CD4-positive, alpha-beta T cell treated with Interleukin-15 for 1 hour (primary cell): ENCODE measurements at places on chromosomes 7 and 10.

DNA sequence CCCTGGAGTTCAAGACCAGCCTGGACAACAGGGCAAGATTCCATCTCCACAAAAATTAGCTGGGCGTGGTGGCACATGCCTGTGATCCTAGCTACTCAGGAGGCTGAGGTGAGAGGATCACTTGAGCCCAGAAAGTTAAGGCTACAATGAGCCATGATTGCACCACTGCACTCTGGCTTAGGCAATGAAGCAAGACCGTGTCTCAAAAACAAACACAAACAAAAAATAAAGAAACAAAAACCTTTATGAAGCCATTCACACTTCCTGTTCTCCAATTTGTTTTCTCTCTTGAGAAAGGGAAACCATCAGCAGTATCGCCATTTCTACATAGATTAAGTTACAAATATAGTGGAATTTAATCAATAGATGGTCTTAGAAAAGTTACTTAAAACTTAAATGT is 19.8 kb downstream of the YME1L1 start:
- DNase-seq, result no peak

- no peak for DNase-seq
Observed at GRCh38 chr7:111730476-111731300, 168.4 kb upstream of the IMMP2L start.

DNA sequence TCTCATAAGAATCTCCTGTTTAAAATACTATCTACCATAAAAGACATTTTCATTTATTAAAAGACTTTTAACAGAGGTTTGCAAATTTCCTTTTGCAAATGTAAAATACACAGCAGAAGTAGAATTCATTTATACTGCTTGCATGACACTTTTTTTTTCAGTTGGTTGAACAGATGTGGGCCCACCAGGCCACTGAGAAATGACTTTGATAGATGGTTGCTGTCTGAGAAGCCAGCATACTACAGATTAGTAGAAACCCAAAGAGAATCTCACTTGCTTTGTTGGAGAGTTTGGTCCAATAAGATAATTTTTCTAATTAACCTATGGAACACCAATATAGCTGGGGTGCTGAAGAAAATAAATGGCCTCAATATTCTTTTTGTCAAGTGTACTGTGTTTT is 66.3 kb downstream of the PHF14 start:
- no peak for DNase-seq

DNA sequence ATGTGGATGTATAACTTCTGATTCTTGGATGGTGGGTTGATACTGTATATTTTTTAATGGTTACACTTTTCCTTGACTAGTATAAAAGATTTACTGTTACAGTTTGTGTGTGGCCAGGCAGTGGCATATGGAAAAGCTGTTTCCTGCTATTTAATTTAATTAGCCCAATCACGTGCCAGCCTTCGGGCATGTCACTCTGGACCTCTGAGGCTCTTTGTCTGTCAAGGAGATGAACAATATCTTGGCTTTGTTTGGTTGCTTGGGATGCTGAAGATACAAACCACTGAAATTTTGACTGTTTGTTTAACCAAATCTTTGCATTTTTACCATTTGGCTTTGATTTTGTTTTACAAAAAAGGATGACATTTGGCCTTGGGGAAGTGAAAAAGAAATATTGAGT is 185.0 kb downstream of the HDAC9 start:
- no peak for DNase-seq

GRCh38 chr7:47088329-47089067 is 493.4 kb downstream of the TNS3 start:
- no peak for DNase-seq

DNA sequence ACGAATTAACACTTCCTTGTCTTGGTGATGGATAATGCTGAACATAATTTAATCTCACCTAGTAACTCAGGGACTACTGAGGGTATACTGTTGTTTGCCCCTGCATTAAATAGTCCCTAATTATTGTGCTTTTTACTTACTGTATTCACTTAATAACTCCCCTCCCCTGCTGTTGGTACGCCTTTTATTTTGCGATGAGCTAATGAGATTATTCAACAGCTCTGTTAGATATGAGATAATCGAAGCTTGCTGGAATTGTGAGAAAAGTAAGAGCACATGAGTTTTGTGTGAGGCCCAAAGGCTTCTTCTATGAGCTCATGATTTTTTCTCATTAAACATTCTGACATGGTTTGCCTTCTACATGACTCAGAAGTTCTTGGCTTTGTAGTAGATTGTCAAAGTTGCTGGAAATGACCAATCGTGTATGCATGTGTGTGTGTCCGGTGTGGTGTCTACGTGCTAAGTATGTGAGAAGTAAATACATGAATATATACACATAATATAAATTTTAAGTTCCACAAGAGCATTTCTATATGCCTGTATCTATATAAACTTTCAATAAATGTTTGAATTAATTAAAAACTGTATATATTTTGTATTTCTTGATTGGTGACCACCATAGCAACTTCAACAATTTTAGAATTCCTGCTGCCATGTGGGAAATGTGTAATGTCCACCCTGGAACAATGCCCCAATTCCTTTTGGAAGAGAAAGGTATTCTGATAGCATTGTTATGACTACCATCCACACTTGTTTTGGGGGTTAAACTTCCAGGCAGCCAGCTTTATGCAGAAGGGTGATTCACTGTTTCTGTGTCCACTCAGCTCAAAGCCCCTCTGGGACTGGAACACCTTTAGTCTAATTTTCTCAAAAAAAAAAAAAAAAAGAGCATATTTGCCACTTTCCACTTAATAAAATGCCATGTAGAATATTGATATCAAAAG is 106.2 kb downstream of the SAMD9 start:
- no peak for DNase-seq

- DNase-seq, result no peak
Observed at GRCh38 chr10:11830836-11831519, 7.8 kb downstream of the PROSER2 start.

DNA sequence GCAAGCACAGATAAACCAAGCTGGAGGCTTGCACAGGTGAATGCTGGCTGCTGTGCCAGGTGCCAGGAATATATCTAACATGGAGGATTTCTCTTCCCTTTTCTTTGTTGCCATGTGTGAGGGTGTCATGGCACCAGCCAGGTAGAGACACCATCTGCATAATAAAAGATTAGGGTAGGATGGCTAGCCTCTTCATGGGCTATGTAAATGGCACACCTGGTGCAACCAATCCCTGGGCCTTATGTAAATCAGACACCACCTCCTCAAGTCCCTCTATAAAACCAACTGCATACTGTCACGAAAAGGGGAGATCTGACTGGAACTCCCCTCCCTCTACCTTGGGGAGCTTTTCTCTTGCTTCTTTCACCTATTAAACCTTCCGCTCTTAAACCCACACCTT is 322.5 kb upstream of the POM121L12 start:
- no peak for DNase-seq

DNA sequence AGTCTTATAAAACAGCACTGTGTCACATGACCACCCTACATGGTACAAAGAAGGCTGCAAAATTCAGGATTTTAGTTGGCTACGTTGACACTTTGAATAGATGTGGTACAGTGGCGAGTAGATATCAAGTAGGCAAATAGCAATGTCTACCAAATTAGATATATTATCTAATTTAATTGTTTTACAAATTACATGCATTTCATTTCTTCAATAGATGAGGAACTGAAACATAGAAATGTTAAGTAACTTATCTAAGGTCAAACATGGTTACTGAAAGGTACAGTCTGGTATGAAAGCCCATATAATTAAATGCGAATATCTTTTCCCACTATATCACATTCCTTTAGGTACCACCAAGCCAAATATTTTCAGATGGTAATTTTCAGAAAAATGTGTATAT is 972.2 kb downstream of the NRG3 start:
- no peak for DNase-seq

GRCh38 chr10:60098677-60099601 is 192.6 kb upstream of the CCDC6 start:
- DNase-seq, result no peak

DNA sequence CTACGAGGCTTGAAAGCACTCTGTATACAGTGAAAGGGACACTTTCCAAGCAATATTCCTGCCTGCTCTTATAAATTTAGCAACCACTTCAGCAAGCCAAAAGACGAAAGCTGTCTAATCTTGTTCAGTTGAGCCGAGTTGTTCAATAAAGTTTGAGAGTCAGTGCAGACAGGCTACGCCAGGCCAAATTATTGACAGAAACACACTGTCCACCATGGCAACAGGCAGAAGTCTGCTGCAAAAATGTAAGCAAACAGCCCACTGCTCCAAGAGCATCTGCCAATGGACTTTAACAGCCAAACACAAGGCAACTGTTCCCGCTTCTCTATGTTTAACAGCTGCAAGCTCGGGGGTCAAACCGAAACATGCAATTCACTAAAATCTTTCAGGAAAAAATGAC is 85.7 kb downstream of the GLI3 start:
- DNase-seq, result no peak

DNA sequence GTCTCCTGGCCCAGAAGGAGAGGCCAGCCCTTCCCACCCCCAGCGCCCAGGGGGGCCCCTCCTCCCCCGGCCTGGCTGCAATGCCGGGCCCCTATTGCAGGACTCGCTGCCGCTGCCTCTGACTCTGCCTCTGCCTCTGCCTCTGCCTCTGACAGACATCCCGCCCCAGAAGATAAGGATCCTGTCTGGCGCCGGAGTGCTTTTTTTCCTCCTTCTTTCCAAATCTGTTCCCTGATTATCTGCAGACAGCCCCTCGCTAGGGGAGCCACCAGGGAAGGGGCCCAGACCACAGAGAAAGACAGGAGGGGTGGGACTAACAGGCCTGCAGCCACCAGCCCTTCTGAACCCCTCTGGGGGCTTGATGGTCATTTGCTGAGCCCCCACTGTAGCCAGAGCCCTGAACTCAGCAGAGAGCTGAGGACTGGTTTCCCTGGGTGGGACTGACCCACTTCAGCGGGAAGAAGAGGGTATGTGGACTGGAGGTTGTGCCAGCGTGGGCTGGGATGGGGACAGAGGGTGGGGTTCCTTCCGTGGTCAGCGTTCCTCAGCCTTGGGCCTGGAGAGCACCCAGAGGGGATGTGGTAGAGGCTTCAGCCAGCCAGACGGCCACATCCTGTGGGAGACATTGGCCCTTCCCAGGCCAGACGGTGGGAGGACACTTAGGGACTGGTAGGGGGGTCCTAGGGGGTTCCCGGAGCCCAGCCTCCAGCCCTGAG is 22.8 kb downstream of the UNC5B start:
- DNase-seq, result no peak

DNA sequence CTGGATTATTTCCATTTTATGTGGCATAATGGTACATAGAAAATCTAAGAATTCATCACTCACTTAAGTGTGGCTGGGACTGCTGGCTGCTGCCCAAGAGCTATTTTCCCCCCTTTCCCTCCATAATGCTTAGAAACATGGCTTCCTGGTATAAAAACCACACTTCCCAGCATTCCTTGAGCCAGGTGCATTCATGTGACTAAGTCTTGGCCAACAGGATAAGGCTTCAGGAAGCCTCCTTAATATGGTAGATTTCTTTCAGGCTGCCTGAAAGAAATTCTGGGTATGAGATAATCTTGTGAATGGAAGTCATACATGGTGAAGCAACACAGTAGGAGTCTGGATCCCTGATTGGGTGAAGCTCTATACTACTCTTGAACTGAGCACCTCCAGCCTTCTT is 178.0 kb downstream of the JAZF1 start:
- DNase-seq, result no peak

DNA sequence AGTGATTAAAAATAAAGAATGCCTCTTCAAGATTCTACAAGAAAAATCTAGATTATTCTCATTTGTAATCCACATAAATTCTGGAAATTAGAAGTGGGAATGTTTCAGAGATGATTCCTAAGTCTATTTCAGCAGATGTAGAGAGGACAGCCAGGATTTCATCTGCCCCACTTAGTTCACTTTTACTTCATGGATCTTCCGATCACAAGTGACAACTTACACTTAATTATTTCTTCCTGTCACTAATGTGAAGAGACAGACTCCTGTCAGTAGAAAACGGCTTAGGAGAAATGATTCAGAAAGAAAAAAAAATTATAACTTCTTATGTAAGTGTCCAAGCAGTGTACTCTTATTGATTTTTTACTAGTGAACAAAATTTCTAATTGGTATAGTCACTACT is 368.2 kb upstream of the SMIM30 start:
- DNase-seq, result no peak
